NCI-H460 (cell line): ENCODE measurements at places on chromosomes 7 and 10.

DNA sequence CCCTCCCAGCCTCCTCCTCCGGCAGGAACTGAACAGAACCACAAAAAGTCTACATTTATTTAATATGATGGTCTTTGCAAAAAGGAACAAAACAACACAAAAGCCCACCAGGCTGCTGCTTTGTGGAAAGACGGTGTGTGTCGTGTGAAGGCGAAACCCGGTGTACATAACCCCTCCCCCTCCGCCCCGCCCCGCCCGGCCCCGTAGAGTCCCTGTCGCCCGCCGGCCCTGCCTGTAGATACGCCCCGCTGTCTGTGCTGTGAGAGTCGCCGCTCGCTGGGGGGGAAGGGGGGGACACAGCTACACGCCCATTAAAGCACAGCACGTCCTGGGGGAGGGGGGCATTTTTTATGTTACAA is 83.3 kb downstream of the PAX2 start:
- DNase-seq: no peak

- peak; percentile 76 for DNase-seq
Observed at GRCh38 chr7:140810830-140811556, 113.7 kb downstream of the BRAF start.

DNA sequence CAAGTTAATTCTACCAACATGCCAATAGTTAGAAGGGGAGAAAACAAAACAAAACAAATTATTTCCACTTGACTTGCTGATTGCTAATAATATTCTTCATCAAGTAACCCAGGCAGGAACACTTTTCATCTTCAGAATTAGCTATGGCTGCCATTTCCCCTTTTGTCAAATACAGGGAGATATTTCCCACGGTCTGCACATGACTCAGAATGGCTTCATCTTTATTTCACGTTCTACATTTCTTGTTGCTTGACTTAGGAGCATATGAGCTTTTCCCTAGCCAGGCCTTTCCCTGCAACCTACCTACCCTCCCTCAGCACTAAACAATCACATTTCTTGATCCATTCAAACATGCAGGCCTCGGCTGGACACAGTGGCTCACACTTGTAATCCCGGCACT is 6.5 kb downstream of the CPVL start:
- no peak for DNase-seq

DNA sequence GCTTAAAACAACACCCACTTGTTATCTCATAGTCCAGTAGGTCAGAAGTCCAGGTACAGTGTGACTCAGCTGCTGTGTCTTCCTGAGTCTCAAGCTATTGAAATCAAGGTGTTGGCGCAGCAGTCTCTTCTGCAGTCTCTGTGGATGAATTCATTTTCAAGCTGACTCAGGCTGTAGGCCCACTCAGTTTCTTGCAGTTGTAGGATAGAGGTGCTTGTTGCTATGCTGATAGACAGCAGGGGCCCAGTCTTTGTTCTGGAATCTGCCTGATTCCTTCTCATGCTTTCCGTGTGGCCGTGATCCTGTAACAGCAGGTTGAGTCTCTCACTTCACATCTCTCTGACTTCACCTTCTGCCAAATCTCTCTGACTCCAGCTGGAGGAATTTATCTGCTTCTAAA is 400.4 kb upstream of the POM121L12 start:
- no peak for DNase-seq

DNA sequence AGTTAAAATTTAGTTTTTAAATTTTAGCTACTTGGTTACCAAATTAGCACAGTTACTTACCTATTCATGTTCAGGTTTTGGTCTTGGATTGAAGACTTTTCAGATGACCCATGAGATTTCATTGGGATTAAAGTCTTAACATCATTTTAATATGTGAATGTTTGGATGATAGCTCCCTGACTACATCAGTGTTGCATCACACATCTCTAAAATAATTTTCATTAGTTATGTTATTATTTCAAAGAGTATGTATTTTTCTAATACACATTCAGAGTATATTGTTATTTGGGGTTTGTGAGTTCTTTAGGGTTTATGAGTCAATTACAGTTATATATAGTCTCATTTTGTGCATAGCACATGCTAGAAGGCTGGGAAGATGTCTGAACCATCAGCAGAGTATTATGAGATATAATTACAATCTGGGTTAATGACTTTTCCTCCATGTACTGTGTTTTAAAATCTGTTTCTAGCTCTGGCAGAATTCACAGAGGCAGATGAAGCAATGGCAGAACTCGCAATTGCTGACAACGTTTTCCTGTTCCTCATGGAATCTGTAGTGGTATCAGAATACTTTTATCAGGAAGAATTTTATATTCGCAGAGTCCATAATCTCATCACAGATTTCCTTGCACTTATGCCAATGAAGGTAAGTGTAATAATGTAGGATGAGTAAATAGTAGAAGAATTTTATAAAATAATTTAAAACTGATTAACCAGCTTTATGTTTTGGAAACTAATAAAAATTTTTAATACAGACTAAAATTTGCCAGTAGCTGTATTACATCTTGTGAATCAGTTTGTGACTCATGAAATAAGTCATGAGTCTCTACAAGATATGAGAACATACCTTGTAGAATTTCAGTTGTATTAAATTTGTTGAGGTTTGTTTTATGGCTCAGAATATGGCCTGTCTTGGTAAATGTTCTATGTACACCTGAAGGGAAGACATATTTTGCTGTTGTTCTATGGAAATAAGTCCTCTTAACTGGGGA is 26.9 kb downstream of the NUP205 start:
- no peak for DNase-seq
